ENCODE measurements at places on chromosomes 7 and 10.

DNA sequence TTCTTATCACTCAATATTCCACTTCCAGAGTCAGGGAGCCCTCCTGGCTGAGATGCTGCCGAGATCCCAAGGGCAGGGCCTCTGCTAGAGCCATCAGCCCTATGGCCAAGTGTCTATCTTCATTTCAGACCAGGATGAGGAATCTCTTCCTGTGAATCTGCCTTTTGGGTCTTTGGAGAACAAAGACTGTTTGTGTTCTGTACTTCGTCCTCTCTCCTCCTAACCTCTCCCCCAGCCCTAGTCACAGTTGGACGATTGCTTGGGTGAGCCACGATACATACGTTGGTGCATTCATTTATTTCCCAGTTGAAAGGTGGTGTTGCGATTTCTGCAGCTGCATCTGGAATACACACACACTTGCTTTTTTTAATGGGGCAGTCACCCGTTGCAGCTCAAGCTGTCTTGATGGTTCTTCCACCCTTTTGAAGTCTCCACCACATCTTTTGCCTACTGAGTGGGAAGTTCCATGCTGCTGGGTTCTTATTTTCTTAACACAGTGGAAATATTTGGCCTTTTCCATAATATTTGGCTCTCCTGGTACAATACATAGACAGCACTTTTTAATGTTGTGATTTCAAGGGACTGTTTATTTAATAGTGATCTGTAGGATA is 26.7 kb downstream of the SH3PXD2A start:
- DNase-seq, result no peak

GRCh38 chr10:119408969-119409371 is 133.5 kb downstream of the RGS10 start:
- no peak for DNase-seq

GRCh38 chr10:71201849-71202248 is 10.5 kb upstream of the UNC5B start:
- DNase-seq, result no peak

GRCh38 chr7:110170841-110171240 is 920.1 kb upstream of the LRRN3 start:
- DNase-seq, result no peak

DNA sequence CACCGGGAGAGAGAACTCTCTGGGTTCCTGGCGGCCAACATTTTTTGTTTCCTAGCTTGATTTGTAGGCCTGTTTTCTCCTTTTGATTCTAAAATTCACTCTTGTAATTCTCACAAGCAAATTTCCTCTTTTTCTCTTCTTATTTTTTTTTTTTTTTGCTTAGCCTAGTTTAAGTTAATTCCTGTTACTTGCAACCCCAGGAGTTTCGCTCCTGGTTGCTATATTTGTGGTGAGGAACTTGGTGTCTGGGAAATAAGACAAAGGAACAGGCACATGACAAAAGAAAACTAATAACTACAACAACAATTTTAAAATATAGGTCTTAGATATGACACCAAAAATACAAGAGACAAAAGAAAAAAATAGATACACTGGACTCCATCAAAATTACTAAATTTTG is 6.7 kb downstream of the AOAH start:
- DNase-seq, result peak; percentile 78

DNA sequence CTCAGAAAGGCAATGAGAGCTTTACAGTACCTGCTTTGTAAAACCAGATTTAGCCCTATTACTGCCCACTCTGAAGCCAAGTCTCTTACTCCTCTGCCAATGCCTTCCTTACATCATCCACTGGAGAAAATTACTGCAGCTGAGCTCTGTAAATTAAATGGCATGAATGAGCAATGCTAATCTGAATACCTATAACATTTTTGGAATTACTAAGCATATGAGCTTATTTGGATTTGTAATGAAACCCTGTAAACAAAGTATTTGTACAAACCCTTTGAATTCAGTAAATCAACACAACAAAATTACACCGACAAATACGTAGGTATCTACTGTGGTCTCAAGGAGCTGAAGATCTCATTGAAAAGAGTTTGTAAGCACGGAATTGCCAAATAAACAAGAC is 12.1 kb upstream of the CCNY start:
- no peak for DNase-seq

GRCh38 chr10:72593963-72594362 is 31.9 kb downstream of the MICU1 start:
- peak; percentile 89 for DNase-seq

DNA sequence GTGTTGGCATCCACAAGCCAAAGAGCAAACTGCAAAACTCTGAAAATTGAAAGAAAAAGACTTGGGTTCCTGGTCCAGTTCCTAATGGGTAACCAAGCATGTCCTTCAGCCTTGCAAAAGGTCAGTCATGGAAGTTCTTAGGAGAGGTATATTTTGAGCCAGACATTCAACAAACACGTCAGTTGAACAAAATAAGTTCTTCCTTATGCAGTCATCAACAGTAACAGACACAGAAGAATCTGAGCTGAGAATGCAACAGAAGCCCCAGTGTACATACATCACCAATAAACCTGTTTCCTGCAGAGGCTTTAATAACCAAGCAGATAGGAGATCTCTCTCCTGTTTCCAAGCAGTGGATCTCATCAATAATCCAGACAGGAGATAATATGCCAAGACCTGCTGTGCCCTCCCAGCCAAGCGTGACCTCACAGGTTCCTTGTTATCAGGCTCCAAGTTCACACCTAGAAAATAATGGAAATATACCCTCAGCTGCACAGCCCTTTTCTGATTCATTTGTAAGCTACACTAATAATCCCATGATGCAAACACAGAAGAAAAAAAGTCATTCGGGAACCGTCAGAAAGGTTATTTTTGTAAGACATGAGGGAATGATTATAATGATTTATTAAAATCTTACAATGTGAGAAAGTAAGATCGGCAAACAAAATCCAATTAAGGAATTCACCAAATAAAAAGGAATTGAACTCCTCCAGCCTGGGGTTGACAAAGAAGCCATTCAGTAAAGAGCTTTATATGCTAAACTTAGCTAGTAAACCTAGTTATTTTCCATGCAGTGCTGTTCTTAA is 90.7 kb downstream of the DGKI start:
- DNase-seq, result no peak

DNA sequence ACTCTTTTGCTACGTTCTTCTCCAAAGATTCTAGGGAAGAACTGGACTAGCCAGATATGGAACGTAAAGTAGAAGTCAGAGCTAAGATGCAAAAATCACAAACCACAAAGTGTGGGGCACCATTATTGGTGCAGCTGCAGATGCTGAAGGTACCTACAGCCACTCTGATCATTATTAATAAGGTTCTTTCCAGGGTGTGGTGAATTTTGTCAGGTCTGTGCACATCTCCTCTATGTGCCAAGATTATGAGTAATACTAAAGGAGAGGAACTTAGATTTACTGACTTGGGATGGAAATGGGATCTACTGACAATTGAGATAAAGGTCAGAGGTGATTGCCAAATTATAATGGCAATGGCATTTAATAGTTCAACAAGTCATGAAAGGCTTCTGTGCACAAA is 148.2 kb downstream of the RAPGEF5 start:
- no peak for DNase-seq

DNA sequence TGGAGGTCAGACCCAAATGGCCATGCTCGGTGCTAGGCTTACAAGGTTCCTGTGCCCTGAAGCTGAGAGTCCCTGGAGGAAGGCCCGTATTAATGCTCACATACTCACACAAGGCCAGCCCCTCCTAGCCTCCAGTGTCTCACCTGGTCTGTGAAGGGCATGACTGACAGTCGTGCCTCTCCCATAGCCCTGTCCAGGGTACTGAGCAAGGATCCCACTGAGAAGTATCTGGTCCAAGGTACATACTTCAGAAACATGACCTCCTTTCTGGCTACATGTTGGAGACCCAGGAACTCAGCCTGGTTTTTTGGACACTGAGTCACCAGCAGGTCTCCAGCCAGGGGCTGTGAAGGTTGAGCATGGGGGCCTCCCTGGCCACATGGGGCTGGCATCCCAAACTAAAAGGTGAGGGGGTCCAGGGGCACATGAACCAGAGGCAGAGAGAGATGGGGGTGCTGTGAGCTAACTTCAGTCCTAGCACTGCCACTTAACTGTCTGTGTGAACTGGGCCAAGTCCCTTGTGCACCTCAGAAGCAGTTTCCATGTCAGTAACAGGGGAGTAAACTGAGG is 17.6 kb upstream of the RASGEF1A start:
- no peak for DNase-seq

GRCh38 chr10:30494558-30494957 is 60.6 kb downstream of the MAP3K8 start:
- peak; percentile 83 for DNase-seq

- no peak for DNase-seq
These were observed 100.2 kb downstream of the AGMO start for GRCh38 chr7:15461576-15461975.

DNA sequence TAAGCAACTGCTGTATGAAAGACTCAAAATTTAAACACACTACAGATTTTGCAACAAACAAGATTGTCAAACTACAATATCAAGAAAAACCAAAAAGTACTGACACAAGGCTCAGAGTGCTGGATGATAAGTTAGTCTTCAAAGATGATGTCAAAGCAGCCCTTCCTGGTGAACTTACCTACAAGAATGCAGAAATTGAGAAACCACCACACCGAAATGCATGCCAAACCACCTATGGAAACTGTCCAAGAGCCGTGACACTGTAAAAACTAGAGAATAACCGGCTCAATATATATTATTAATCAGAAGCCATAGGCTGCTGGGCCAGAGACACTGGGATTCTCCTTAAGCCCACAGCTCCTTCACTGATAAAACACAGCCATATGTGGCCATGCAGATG is 25.3 kb downstream of the DENND11 start:
- no peak for DNase-seq

GRCh38 chr10:132517951-132518521 is 19.6 kb upstream of the INPP5A start:
- no peak for DNase-seq

DNA sequence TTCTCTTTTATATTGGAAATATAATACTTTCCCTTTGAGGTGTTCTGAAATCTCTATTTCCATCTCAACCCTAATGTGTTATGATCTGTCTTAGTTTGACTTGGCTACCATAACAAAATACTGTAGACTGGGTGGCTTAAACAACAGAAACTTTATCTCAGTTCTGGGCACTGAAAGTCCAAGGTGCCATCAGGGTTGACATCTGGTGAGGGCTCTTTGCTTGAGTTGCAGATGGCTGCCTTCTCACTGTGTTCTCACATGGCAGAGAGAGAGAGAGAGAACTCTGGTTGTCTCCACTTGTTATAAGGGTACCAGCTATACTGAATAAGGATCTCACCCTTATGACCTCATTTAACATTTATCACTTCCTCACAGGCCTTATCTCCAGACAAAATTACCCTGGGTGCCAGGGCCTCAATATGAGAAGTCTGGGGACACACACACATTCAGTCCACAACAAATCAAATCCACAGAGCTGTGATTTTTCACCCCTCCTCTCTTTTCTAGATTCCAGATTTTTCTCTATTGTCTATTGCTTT is 104.5 kb downstream of the SRI start:
- no peak for DNase-seq

DNA sequence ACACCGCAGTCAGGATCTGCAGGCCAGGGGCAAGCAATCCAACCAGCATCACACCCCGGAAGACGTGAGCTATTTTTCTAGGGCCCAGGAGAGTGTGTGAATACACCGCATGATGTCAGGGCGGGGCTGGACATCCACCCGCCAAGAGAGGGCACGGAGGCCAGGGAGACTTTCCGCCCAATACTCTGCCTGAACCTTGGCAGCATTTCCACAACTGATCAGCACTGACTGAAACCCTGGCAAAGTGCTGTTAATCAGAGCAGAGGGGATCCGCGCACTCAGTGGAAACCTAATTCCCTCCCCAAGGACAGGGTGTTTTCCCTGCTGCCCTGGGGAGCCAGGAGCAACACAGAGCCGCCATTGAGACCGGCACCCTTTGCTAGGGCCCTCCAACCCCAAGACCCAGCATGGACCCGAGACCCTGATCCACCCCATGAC is 8.2 kb downstream of the MAD1L1 start:
- no peak for DNase-seq

DNA sequence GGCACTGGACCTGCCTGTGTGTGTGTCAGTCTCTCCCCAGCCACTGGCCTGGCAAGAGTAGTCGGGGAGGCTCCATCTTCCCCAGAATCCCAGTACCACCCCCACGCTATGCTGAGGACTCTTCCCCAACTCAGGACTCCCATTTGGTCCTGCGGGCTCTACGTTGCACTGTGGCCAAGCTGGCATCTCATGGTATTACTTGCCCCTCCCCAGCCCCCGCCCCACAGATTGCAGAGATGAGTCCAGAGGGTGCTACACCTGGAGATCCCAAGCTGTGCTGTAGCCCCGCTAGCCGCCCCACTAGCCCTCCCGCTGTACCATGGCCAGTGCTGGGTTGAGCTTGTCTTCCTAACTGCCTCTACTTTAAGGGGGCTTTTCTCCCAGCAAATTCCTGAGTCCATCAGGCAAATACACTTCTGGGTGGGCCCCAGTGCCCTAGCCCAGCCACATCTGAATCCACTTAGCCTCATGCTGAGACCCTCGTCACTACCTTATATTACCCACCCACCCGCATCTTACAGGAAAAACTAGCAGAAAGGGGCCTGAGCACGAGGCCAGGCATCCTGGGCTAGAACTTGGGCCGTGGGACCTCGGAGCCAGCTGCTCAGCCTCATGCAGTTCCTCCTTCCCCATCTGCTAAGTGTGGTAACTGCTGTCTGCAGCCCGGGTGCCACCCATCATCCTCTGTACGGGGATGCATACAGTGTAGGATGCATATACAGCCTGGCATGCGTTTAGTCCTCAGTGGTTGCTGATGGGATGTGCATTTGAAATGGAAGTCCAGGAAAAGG is 65.8 kb upstream of the CACUL1 start:
- no peak for DNase-seq

DNA sequence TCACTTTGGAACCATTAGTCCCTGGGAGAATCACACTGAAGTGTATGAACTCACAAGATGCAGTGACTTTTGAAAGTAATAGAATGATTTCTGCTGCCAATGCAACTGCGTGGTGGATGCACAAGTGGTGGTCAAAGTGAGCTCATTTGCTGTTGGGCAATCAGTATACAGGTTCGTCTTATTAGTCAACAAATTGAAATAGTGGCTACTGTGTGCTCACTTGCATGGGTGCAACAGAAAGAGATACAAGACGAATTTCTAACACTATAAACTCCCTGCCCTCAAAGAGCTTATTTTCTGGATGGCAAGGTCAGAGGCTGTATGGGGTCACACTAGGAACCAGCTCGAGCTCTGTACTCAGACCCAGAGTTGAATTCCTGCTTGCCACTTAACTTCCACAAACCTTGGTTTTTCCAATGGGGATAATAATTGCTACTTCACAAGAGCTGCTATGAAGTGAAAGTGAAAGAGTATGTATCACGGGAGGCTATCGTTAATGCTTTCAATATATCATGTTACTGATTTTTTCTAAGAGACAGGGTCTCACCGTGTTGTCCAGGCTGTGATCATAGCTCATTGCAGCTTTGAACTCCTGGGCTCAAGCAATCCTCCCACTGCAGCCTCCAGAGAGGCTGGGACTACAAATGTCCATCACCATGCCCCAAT is 8.3 kb upstream of the BCL7B start:
- DNase-seq, result peak; percentile 12

DNA sequence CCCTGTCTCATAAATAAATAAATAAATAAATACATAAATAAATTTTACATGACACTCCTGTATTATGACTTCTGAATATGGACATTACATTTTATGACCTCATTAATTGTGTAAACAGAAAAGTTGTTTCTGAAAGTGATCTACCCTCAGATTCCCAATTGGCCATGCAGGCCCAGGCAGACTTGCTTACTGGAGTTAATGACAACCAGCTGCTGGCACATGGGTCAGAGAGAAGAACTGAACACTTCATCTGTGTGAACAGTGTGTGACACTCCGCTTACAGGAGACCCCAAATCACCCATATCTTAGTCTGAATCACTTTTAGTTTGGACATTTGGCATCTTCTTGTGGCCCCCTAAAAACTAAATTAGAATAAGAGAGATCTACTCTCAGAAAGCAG is 31.4 kb downstream of the PARP12 start:
- DNase-seq, result no peak
